ENCODE measurements at places on chromosomes 3 and 15.

GRCh38 chr3:58356054-58356453 is 23.4 kb downstream of the PXK start:
- no peak for DNase-seq

DNA sequence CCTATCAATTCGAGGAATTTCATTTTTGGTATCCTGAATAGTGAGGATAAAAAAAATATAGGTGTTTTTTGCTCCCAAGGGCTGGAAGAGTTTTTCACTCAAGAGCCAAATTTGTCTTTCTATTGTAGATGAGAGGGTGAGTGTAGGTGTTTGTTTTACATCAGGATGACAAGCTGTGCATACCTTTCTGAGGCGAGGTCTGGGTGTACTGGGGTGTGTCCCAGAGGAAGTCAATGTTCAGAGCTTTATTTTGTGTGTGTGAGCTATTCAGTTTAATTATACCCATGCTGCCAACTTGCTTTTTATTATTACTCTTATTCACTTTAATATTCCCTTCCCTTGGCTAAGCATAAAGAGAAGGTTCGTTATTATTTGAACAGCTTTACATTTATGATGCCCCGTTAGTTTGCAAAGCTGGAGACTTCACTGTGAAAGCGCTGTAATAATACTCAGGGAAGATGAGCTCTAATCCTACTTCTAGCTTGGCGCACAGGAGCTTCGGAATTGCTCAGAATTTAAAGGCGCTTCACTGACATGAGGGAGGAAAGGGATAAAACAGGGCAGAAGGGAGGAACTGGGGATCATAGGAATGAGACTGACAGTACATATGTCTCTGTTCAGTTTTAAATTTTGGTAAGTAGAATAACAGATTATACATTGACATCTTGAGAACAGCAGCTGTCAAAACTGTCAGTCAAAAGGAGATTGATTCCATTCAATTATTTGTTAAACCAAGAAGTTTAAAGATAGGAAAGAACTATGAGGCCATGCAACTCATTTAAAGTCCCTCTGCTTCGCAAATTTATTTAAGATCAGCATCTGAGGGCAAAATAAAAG is 117.7 kb upstream of the TP63 start:
- no peak for DNase-seq

DNA sequence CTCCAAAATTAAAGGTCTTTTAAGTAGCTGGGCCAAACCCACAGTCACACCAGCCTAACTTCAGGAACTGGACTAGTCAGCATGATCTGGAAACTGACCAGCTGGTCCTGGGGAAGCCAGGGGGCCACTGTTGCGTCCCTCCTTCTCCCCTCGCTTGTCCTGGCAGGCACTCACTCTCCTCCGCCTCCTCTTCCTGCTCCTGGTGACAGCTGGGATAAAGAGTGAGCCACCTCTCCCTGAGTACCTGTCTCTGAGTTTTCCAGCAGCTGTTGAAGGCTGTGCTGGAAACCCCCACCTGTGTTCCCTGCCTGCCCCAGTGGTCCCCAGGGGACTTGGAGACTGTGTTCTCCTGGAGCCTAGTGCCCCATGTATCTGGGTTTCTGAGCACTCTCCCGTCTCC is 56.0 kb downstream of the FGD5 start:
- DNase-seq: no peak

- no peak for DNase-seq
These were observed 13.1 kb downstream of the MRPL47 start for GRCh38 chr3:179591313-179591712.

- no peak for DNase-seq
These were observed 22.0 kb downstream of the TMEM158 start for GRCh38 chr3:45204136-45204535.

- no peak for DNase-seq
These were observed 37.1 kb upstream of the SLC4A7 start for GRCh38 chr3:27521179-27521871.

DNA sequence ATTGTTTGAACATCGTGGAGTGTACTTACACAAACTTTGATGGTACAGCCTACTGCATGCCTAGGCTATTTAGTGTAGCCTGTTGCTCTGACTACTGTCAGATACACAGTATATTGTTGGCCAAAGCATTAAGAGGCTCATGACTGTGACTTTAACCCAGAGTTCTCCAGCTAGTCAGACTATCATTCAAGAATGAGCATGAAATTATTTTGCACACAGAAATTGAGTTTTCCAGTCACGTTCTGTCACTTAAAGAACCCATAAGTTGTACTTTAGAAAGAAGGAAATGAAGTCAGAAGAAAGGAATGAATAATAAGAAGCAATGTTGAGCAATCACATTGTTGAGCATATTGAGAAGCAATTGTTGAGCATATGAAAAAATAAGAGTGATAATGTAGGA is 37.6 kb upstream of the SLC22A13 start:
- DNase-seq: no peak

GRCh38 chr15:41691471-41691870 is 31.3 kb downstream of the MGA start:
- DNase-seq: no peak

DNA sequence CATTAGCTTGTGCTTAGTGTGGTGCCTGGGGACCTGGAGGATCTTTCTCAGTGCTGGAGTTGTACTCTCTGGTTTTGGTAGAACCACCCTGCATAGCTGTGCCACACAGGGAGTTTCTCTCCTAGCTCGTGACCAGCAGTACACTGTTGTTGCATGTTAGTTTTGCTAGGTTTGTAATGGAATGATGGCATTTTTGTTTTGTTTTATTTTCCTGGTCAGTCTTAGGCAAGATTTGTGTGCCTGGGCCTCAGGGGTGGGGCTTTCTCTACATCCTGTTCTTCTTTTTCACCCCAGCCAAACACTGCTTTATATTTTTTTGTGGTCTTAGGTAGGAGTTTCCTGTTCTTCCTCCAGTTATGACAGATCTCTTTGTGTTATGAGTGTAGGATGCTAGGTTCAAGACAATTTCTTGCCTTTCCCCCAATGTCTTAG is 534.5 kb upstream of the KCNMB2 start:
- DNase-seq: no peak

DNA sequence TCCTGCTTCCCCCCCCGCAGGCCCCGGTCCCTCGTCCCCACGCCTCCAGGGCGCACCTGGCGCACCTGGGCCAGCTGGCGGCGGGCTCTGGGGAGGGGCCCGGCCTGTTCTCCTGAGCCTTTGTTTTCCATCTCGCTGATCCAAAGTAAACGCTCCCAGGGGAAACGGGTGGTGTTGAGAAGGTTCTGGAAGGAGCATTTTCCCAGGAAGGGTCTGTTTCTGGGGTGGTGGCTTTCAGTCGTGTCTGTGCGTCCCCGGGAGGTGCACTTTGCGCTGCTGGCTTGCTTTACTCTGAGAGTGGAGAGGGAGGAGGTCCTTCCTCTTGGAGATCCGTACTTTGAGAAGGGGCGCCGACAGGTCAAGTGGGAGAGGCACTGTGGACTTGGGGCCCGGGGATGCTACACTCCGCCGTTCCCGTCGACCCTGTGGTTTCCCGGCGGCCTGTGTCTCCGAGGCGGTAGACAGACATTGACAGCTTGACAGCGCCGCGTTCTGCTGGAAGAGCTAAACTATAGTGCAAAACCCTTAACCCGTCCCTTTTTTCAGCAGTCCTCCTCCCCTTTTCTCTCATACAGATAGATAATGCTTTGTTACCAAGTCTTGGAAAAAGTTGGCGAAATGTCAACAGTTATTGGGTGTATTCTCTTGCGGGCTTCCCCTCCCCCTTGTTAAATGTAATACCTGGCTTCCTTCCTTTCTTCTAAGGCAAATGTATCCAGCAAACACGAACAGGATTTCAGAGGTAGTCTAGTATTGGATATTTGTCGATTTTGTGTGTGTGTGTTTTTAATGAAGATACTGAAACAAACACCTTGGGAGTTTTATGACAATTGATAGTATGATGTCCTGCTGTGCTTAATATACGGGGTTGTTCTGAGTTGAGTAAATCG is 6.5 kb downstream of the TPM1 start:
- no peak for DNase-seq

GRCh38 chr15:28112101-28112760 is 13.1 kb upstream of the OCA2 start:
- no peak for DNase-seq

DNA sequence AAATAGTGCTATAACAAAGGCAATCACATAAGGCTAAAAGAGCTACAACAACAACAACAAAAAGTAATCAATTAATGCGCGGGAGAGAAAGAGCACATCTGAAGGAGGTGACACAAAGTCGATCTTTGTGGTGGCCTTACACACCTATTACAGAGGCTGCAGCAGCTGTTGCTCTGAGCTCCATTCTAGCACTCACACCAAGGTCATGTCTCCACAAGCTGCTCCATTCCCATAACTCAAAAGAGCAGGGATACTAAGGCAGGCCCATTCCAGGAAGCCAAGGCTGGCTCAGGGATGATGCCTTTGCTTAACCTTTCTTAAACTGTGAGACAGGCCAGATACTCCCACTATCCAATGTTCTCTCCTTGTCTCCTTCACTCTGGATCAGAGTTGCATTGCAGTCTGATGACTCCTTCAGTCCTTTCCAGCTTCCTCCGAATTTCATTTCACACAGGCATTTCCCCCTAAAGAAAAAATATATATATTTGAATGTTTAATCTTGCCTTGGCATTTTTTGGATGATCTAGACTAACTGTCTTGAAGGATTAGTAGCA is 52.7 kb downstream of the SNTN start:
- no peak for DNase-seq

DNA sequence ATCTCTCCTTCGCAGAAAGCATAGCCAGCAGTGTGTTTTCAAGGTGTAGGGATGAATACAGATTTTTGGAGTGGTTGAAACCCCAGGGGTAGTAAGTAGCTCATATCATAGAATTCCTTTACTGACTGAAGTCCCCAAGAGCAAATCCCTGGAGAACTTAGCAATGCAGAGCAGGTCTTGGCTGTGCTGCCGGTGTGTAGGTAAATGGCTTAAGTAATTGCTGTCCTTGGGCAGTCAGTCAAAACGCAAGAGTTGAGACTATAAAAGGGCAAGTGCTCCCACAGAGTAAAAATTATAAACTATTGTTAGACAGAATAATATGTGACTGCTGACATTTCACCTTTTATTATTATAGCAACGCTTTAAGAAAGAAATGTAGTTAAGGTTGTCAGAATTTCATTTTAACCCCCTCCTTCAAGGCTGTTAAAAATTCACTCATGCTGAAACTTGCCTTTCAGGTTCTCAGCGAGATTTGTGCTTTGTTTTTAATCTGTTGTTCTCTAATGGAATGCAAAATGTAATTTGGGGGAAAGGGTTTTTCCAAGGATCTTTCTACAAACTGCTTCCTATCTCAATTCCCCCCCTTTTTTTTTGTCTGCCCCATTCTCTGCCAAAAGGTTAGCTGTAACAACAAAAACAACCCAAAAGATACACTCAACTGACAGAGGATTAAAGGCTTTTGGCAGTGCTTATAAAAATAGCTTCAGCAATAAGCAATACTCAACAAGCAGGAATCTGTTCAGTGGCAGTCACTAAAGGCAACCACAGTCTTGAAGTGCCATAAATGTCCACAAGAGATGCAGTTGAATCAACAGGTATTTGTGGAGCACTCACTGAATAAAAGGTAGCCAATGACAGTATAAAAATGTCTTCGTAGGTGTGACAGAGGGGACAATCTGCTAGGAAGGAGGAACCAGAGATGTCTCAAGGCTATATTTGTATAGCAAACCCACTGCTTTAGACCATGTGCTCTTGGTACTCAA is 105.3 kb downstream of the THRB start:
- DNase-seq: no peak

- DNase-seq: no peak
These were observed 16.0 kb upstream of the VGLL3 start for GRCh38 chr3:87006844-87007439.

DNA sequence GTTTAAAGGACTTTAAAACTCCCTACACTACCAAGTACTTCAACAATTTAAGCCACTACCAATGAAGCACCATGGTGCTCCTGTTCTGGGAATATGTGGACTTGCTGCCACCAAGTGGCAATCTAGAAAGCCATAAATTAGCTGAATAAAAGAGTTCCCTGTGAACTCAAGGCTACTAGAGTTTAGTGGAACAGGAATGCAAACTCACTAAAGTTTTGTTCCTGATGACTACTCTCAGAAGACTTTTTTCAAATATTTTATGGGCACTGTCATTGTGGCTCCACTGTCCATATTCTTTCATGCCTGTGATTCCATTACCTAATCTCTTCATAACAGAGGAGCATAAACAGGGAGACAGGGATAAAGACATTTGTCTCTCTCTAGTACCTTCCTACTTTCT is 63.9 kb downstream of the TMCC1 start:
- no peak for DNase-seq
